Muscle of arm (tissue), 14 donors: ENCODE measurements at places on chromosomes 7 and 10. TPM values are rescaled to one million over a fixed set of nuclear protein-coding genes. Genes with fewer than 3 reads are reported as not detected.

DNA sequence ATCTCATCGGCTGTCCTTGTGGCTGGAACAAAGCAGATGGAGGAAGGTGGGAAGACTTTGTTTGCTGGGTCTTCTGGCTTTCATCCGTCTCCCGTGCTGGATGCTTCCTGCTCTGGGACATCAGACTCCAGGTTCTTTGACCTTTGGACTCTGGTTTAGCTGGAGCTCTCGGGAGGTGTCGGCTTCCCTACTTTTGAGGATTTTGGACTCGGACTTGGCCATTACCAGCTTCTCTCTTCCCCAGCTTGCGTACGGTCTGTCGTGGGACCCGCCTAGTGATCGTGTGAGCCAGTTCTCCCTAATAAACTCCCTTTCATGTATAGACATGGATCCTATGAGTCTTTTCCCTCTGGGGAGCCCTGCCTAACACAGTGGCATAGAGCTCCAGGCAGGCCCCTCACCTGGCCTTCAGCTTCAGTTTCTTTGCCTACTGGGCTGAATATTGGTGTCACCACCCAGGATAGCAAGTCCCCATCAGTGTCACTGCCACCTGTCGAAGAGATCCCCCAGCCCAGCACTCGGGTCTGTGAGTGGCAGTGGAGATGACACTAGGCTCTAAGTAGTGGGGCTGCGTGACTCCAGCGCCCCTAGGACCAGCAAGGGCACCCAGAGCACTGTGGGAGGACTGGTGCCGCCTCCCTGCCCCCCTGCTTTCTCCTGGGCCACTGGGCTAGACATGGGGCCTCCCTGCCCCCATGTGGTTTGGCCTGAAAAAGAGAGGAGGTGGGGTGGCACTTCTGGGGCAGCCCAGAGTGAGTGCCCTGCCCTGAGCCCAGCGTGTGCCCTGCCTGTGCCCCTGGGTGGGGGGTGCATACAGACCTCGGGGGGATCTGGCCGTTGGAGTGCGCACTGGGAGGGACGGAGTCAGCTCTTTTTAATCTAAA lies 135.6 kb downstream of the LHPP start:
- no peak for DNase-seq

DNA sequence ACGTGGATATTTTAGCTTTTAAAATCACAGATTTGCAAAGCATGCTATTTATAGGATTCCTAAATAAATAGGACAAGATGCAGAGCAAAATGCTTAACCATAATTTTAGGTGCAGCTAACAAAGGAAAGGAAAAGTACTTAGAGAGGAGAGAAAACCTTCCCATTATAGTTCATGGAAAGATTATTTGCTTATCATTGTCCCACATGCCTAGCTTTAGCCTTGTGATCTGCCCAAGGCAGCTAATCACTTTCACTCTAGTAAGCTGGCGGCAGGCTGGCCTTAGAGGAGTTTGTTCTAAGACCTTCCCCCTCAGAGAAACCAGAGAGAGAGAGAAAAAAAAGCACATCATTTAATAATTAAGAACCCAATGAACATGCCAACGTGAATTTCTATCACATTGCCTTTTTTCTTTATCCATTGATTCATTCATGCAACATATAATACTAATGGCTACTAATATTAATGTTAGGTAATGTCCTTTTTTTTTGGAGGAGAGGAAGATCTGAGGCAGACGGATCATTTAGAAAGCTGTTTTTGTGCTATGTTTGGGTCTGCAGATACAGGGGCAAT lies 274.6 kb downstream of the ARL4A start:
- DNase-seq: no peak

DNA sequence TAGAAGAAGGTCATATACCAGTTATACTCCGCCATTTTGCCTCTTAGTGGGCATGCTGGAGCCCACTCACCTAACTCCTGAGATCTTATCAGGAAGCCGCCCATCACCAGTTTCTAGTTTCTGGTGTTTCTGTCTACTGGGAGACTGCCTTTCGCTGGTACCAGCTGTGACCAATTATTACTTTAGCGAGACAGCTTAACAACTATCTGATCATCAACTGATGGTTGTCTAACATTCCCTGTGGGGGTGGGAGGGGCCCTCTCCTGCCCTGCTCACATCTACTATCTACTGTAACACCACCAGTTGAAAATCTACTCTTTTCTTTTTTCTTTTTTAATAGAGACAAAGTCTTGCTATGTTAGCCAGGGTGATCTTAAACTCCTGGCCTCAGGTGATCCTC lies 46.2 kb upstream of the C10orf67 start:
- DNase-seq: no peak

DKK1 gene
- polyA plus RNA-seq: 6.2 TPM
